ENCODE measurements at places on chromosomes 3 and 15.

- no peak for DNase-seq
Measured at GRCh38 chr3:165211721-165212120, 15.5 kb upstream of the SLITRK3 start.

DNA sequence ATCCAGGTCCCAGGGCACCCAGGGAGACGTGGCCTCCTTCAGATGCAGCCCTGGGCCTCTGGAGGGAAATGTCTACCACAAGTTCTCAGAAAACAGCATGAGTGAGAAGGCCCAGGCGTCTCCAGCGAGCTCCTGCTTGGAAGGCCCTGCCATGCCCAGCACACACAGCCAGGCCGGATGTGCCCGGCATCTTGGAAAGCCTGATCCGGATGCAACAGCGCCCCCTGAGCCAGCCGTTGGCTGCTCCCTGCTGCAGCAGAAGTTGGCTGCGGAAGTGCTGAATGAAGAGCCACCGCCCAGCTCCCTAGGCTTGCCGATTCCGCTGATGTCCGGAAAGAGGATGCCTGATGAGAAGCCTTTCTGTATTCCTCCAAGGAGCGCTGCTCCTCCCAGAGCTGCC lies 856 bp downstream of the NPAP1 start:
- DNase-seq = no peak

DNA sequence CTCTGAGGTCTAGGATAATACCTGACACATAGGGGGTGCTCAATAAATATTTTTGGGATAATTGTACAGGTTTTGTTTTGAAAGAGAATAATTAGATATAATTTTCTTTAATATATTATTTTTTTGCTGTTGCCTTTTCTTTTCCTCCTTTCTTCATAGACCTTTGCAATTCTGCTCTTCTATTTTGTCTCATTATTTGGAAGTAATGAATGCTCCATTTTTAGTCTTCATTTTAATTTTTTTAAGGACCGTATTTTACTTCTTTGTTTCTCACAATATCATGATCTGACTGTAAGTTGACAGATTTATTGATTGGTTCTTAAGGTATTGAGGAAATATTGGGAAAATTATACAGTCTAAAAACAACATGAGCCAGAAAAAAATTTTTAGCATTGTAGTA lies 150.5 kb upstream of the TMC3 start:
- no peak for DNase-seq

GRCh38 chr3:181952929-181953328 lies 241.2 kb downstream of the SOX2 start:
- no peak for DNase-seq

DNA sequence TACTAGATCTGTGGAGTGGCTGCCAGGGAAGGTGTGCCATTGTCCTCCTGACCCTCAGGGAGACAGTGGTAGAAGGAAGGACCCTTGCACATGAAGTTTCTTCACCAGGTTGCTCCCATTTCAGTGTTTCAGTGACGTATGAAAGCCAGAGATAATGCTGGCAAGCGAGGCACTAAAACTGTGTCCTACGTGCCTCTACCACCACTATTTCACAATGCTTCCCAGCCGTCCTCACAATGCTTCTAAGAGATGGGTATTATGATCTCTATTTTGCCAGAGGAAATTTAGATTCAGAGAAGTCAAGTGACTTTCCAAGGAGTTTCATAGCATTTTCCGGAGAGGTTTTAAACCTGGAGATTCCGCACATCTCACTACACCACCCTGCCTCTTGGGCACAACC lies 28.0 kb upstream of the RNF7 start:
- no peak for DNase-seq

DNA sequence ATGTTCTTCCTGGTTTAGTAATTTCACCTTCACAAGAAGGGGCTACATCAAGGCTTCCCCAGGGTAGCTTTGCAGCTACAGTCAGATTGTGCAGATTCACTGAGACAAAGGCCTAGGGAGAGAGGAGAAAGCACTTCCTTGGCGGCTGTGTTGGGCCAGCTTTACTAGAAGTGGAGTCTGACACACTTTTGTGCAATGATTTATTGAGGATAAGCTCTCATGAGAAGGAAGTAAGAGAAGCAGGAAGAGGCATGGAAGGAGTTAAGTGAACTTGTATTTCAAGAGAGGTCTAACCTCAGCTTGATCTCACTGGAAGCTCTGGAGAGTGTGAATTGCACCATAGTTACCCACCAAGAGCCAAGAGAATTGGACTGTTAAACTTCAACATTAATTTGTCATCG lies 78.9 kb downstream of the TGFBR2 start:
- DNase-seq = no peak

DNA sequence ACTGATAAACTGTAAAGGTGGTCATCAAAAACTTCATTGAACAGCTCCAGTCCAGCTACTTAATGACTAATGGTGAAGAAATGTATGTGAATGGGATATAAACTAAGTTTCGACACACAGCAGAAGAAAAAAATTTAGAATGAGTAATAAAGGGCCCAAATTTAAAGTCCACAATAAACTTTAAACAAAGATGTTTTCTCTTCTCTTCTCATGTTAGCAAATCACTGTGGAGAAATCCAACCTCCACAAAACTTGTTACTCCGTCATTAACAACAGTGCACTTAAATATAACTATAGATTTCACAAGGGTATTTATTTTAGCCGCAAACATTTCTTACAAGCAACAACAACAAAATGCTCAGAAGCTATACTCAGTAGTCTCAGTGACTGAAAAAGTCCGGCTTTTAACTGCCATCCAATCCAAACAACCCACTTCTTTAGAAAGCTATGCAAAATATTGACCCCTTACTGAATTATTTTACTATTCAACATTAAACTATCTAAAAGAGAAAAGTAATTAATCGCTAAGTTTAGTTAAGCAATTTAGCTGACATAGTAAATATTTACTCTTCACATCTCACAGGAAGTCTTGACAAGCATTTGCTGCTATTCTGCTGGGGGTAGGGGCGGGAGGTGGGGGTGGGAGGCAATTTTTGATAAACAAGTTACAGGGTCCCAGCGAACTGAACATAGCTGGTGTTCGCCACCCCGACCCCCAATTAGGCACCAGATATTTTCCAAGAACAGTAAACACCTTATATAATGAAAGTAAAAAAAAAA lies 2.4 kb downstream of the IGF2BP2 start:
- DNase-seq = no peak

DNA sequence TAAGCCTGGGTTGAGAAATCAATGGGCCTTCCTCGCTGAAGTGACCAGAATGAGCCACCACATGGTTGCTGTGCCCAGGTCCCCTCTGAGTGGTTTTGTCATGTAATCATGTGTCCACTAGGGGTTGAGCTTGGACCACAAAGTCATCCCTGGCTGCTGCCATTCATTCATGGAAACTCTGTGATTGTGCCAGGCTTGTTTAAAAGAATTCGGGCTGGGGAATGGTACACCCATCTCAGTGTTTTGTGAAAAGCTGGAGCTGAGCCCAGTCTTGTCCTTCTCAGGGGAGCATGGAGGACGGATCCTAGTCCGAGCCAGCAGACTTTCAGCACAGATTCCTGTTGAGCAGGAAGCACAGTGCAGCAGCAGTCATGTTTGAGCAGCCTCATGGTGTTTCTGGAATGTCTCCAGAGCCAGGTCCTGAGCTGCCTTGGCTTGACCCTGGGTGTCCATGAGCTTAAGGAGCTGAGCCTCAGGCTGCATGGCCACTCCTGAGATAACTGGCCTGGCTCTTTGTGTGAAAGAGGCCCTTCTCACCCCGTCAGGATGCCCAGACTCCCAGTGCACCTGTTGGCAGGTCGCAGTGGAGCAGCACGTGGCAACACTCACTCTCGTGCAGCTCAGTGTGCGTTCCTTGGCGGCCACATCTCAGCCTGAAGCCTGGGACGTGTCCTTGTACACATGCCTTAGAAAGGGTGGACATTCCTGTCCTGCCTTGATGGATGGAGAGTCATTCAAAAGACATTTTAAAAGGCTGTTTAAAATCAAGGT lies 260.3 kb upstream of the TPM1 start:
- peak; percentile 1 for DNase-seq

- DNase-seq = no peak
Measured at GRCh38 chr3:105347625-105348302, 18.9 kb upstream of the ALCAM start.

- no peak for DNase-seq
Measured at GRCh38 chr15:58233341-58233740, 95.2 kb downstream of the AQP9 start.

DNA sequence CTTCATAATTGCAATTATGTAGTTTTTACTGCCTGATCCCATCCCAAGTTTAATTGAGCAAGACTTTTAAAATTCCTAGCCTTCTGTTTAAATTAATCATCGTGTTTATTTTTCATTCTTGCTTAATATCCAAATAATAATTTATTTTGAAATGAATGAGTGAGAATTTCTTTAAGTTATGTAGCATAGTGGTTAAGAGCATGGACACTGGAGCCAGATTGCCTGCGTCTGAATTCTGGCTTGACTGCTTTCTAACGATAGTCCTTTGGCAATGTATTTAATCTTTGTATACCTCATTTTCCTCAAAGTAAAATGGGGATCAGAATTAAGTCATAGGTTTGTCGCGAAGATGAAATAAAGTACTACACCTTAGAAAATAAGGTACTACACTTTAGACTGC lies 71.4 kb downstream of the LRRC49 start:
- DNase-seq = no peak

- DNase-seq = no peak
Measured at GRCh38 chr3:153431076-153431475, 269.1 kb downstream of the RAP2B start.

- no peak for DNase-seq
Measured at GRCh38 chr3:160027541-160028195, 39.0 kb downstream of the IL12A start.

DNA sequence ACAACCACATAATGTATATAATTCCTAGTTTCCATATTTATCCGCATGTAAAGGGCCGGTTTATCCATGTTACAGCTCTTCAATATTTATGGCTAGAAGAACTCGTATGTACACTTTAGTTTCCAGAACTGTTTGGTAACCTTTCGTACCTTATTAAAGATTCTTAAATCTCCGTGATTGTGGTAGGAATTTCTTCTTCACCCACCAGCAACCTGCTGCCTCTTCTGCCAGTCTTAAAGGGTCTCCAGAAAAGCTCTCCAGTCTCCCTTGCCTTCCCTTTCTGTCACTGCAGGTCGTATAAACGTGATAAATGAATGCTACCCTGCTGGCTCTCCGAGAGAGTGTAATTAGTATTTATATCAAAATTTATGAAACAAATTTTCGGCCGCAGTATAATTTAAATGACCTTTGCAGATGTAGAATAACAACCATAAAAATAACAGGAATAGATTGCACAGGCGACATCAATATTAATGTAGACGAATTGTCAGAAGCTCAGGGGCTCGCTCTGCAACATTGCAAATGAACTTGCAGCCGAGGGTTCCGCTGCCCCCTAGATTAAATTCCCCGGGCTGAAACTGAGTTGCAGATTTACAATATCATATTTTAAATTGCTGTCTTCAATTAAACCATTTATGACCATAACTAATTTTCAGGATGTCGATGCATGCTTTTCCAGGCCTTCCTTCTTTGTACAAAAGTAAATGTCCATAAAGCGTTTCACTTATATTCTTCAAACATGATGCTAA lies 5.4 kb downstream of the ZIC1 start:
- DNase-seq = no peak

DNA sequence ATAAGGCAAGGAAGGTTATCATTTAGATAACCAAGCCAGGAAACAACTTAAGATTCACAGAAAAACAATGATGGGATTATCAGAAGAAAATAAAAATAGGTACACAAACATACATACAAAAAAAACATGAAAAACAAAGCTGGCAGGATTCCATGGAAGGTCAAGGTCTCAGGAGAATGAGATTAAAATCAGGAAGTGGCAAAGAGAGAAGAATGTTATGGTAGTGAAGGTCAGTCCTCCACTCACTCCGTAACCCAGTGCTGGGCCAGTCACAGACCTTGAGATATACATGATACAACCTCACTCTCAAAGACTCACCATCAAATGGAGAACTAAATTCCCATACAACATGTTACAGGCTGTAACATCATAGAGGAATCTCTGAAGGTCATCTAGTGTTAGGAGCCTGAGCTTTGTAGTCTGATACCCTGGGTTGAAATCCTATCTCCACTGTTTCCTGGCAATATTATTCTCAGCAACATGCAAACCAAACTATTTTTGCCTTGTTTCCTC lies 93.9 kb downstream of the CTNNB1 start:
- no peak for DNase-seq

GRCh38 chr15:96882121-96882772 lies 551.7 kb downstream of the NR2F2 start:
- DNase-seq = no peak

DNA sequence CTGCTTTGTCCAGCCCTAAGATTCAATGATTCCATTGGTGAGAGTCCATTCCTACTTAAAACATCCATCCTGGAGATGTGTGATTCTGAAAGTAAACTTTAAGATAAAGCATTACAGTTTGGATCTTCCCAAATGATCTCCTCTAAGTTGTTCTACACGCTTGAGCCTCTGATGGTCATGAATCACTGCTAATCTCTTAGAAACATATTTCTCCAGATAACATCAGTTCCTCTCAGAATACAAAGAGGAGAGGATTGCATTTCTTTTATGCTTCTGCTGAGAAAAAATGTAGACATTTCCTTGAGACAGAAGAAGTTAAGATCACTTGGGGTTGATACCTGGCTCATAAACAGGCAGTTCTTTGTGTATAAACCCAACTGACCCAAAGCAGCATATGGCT lies 281.2 kb upstream of the DPH6 start:
- no peak for DNase-seq

DNA sequence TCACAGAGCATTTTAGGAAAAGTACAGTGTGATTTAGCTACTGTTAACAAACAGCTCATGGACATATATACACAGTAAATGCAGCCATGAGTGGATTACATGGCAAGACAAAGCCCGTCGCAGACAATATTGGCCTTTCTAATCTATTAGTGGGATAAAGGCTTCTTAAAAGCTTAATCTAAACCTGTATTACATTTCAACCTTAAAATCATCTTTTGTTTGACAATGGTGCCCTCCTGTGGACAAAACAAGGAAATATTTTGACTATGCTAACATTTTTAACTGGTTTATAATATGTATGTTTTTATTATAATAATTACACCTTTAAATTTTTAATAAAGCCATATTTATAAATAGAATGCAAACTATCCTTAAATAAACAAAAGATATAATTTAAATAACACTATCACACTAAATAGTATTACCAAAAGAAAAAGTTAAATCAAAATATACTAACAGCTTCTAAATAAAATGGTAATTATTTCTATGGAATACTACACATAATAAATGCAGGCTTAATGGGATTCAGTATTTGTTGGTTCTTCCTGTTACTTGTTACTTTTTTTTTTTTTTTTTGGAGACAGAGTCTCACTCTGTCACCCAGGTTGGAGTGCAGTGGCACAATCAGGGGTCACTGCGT lies 38.6 kb downstream of the TAFA4 start:
- DNase-seq = no peak

GRCh38 chr3:7264196-7264526 lies 403.2 kb downstream of the GRM7 start:
- DNase-seq = no peak

DNA sequence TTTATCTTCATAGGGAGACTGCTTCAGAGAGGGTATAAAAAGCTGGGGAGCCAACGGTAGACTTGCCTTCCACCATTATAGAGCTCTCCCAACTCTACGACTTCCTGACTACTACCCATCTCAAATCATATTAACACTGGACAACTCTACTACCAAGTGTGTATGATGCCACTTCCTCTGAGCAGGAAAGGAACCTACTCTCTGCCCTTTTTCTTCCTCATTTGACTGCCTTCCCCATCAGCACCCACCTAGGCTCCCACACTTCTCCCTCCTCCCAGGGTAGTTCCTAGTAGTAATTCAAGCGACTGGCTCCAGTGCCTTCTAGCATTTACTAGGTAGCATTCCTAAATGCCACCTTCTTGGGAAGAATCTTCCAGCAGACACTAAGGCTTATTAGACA lies 24.5 kb upstream of the TBL1XR1 start:
- DNase-seq = no peak
